ENCODE measurements at places on chromosomes 1 and 21. TPM values are rescaled to one million over a fixed set of nuclear protein-coding genes. Genes with fewer than 3 reads are reported as not detected.

The NBPF10 gene
- total RNA-seq = 4.9 TPM

The TSACC gene
- not detected for total RNA-seq

The CAPN8 gene
- total RNA-seq = 0.09 TPM

The DMRTA2 gene
- 0.09 TPM for total RNA-seq

The PMF1 gene
- 24.6 TPM for total RNA-seq

The KRTAP11-1 gene
- total RNA-seq = not detected

The CRYBG2 gene
- total RNA-seq = under 0.01 TPM

The IVL gene
- not detected for total RNA-seq
